ENCODE measurements at places on chromosomes 4 and X. TPM values are rescaled to one million over a fixed set of nuclear protein-coding genes. Genes with fewer than 3 reads are reported as not detected.

The IL1RAPL1 gene
- 0.12 TPM for total RNA-seq

The NSUN7 gene
- 2.0 TPM for total RNA-seq

The RFC1 gene
- 30.5 TPM for total RNA-seq

GRCh38 chr4:39067031-39067430 is 5.0 kb downstream of the KLHL5 start:
- no peak for ATAC-seq

- ATAC-seq, result no peak
Measured at GRCh38 chr4:38990241-38990640, 42.0 kb downstream of the TMEM156 start.

- no peak for ATAC-seq
Measured at GRCh38 chrX:153318811-153319210, 2.8 kb downstream of the PNMA6F start.

DNA sequence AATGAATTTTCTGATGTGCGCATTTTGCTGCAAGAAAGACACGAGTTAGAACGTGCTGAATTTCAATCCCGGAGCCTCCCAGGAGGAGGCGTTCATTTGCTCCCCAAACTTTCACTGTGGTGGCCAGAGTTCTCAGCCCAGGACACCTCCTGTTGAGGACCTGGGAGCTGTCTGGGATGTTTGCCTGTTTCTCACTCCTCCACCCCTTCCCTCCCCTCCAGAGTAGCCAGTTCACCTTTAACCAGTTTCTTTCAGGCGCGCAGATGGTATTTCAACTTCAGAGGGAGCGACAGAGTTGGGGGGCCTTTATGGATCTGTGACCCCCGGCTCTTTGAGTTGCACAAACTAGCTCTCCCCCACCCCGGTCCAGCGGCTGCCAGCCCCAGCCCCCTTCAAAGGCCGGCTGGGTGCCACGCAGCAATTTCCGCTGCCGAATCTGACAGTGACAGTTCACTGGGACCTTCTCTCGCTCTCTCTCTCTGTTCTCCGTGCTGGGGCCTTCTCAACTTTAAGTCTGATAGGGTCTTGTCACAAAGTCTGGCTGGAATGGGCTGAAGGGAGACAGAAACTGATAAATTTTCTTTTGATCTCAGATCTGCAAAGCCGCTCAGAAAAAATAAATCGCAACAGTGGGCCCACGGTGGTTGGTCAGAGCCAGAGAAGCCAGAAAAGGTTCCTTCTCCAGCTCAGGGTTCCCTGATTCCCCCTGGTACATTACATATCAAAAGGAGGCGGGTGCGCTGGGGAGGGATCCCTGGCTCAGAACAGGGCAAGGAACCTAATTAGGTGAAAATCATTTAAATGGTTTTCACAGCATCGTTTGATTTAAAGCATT is 100.0 kb upstream of the STX18 start:
- no peak for ATAC-seq

GRCh38 chrX:69293776-69294601 is 128.7 kb upstream of the PJA1 start:
- no peak for ATAC-seq

- peak; percentile 52 for ATAC-seq
Measured at GRCh38 chr4:70651864-70652506, 14.3 kb downstream of the JCHAIN start.

DNA sequence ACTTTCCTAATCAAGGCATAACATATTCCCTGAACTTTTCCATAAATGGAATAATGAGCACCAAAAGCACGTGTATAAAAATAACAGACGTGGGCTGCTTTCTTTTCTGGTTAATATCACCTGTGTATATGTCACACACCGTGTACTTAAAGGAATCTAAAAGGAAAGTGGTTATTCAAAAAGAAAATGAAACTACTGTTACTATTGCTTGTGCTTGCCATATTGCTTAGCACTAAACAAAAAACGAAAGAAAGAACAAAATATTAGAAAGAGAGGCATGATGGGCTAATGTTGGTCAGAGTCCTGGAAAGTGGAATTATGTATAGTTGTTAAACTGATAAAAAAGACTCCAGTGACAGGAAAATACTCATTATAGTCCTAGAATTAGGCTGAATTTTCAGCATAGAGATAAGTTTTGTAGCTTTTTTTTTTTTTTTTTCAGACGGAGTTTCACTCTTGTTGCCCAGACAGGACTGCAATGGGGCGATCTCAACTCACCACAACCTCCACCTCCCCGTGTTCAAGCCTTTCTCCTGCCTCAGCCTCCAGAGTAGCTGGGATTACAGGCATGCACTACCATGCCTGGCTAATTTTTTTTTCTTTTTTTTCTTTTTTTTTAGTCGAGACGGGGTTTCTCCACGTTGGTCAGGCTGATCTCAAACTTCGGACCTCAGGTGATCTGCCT is 123.2 kb downstream of the PABPC4L start:
- no peak for ATAC-seq

DNA sequence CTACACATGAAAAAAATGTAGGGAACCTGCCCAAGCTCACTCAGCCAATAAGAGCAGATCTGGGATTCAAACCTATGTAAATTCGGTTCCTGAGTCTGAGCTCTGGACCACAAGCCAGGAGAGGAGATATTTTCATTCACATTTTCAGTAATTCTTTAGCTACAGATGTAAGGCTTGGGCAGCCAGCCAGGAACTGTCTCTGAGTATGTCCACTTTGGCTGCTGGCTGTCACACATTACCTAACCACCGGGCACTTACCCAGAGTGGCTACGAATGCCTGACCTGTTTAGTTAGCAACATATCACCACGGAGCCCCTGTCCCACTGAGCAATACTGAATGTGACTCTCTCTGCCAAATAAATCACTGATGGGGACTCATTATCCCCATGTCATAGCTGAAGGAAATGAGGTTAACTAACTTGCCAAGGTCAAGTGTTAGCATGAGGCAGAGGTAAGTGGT is 15.3 kb downstream of the USP46 start:
- no peak for ATAC-seq

- ATAC-seq, result peak; percentile 81
Measured at GRCh38 chrX:2351321-2351720, 149.5 kb downstream of the DHRSX start.

- no peak for ATAC-seq
Measured at GRCh38 chr4:167623241-167623572, 388.9 kb upstream of the SPOCK3 start.

DNA sequence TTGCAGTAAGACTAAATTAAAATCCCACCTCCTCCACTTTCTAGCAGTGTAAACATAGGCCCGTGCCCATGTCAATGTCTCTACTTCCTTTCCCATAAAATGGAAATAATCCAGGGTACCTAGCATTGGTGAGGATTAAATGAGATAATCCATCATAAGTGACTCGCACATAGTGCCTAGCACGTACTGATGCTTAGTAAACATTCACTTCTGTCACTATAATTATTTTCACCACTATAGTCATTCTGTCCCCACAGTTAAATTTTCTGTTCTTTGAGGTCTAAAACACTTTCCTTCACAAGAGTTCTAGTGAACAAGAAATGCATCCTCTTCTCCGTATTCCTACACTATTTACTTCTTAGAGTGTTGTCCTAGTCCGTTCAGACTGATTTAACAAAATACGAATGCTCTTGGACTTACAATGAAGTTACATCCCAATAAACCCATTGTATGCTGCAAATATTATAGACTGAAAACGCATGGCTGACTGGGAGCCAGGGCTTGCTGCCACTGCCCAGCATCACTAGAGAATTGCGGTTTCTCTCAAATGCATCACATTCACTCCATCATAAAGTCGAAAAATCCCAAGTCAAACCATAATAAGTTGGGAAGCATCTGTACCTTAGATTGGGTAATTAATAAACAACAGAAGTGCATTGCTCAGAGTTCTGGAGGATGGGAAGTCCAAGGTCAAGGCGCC is 10.6 kb downstream of the ARAP2 start:
- no peak for ATAC-seq

All from esophagus mucosa (tissue), 1 donor.